ENCODE measurements at places on chromosomes 5 and 9. TPM values are rescaled to one million over a fixed set of nuclear protein-coding genes. Genes with fewer than 3 reads are reported as not detected.

DNA sequence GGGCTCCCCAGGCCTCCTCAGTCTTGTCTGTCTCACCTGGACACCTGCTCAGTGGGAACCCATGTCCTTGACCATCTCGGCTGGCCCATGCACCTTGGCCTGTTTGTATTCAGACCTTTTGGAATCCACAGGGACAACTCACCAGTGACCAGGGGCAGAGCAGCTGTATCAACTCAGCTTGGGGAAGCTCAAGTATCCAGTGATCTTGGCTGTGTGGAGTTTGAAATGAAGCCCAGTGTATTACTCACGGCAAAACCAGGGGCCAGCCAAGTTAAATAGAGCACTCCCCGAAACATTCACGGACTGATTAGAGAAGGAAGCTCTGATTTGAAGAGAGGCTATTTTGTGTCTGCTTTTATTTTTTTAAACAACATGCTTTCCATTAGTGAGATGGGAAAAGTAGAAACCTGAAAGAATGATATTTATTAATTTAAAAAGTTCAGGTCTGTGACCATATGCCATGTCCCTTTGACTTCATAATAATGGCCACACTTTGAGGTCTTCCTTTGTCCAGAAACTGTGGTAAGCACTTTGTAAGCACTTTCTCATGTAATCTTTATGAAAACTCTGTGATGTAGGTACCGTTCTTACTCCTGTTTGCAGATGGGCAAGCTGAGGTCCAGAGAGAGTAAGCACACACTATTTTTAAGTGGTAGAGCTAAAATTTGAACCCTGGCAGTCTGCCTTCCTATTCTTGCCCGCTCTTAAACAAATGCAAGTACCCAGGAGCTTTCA is 656.5 kb downstream of the BNC2 start:
- no peak for DNase-seq

GRCh38 chr5:116573702-116574366 is 789 bp downstream of the SEMA6A start:
- peak; percentile 70 for DNase-seq

DNA sequence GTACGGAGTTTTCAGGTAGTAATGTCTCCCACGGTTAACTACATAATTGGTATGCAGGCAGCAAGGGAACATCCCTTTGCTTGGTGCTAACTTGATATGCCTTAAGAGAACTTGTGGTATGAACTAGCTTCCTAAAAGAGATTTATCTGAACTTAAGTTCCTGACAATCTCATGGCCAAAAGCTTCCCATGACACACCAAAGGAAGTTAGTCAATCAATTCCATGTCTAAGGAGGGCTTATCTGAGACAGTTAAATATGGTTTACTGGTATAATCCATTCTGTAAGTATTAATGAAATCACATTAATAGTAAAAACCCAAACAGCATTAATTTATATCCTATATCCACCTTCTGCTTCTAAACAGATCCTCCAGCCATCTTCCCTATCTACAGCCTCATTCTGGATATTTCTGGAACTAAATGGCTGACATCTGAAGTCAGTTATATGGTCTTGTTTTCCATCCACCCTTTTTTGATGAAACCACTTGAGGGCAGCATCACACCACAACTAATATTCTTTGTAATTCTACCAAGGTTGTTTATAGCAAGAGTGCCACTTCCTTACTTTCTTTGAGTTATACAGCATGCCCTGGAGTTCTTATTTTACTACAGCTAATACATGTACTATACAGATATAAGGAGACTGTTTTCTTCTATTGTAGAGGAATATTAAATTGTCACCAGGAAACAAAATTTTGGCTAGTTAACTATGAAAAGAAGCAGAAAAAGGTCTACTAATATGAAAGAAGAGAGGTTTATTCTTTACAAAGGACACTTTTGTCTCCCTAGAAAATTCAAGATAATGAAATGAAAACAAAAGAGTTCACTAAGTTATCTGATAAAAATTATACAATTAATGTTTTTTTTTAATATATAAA is 34.7 kb downstream of the SHOC1 start:
- DNase-seq = peak; percentile 29

DNA sequence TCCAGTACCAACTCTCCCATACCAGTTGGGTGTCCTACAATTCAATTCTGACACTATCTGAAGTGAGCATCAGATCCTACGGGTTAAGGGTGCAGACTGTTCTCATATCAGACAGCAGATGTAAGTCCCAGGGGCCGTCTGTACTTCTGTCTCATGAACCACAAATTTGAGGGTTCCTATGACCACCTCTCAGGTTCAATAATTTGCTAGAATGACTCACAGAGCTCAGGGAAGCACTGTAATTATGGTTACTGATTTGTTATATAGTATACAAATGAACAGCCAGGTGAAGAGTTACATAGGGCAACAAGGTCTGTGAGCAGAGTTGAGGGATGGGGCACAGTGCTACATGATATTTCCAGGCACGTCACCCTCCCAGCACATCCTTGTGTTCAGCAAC is 499.1 kb downstream of the DMAC1 start:
- DNase-seq = no peak

DNA sequence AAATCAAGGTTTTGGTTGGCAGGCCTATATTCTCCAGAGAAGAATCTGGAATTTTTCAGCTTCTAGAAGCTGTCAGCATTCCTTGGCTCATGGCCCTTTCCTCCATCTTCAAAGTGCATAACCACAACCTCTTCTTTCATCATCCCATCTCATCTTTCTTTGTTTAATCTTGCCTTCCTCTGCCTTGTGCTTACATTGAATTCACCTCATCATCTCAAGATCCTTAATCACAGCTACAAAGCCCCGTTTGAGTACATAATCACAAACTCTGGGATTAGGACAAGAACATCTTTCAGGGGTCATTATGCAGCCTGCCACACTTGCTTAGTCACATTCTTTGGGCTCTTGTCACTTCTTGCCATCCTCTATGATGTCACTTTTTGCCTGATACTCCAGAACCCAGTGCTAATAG is 130.3 kb downstream of the FOXD1 start:
- no peak for DNase-seq

- no peak for DNase-seq
Measured at GRCh38 chr5:157485811-157486210, 25.8 kb downstream of the NIPAL4 start.

DNA sequence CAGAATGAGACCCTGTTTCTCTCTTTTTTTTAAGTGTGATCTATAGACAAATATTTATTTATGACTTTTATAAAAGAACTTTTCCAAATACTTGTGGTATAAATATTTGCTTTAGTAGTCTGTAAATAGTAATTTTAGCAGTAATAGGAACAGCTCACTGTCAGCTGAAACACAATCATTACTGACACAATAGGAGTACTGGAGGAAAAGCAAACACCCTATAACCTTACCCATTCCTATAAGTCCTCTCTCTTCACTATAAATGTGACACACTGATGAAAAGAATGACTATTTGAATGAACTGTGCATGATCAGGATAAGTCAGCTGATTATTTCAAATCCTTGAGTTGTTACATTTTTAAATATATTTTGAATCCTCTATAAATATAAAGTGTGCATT is 72.4 kb downstream of the CDH12 start:
- no peak for DNase-seq

- no peak for DNase-seq
Measured at GRCh38 chr9:133423216-133423615, 1.0 kb downstream of the ADAMTS13 start.

- no peak for DNase-seq
Measured at GRCh38 chr9:99235926-99236634, 14.0 kb downstream of the SEC61B start.

DNA sequence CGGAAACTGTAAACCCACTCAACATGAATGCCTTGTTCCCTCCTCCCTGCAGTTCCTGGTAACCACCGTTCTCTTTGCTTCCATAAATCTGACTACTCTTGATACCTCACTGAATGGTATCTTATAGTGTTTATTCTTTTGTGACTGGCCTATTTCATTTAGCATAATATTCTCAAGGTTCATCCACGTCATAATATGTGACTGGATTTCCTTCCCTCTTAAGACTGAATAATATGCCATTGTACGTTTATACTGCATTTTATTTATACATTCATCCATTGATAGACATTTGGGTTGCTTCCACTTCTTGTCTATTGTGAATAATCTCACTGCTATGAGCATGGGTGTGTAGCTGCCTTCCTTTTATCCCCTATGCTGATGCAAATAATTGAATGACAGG is 253.3 kb upstream of the SMARCA2 start:
- DNase-seq = no peak

GRCh38 chr5:126354012-126354857 is 69.0 kb upstream of the GRAMD2B start:
- no peak for DNase-seq

Gene IGIP
- total RNA-seq = 0.48 TPM

Gene ARSI
- 3.6 TPM for total RNA-seq

Gene TCERG1
- 97.1 TPM for total RNA-seq

Gene FBLL1
- total RNA-seq = 4.0 TPM

Gene LCP2
- total RNA-seq = 0.21 TPM

Gene GDF9
- total RNA-seq = 0.22 TPM

Gene LIX1
- total RNA-seq = 0.14 TPM

Gene MBLAC2
- 4.5 TPM for total RNA-seq

Gene TPPP
- 0.92 TPM for total RNA-seq
